ENCODE measurements at places on chromosomes 12 and 14.

- DNase-seq, result no peak
Measured at GRCh38 chr12:112820796-112821195, 29.2 kb downstream of the RPH3A start.

- no peak for DNase-seq
Measured at GRCh38 chr12:24780697-24781368, 168.1 kb downstream of the BCAT1 start.

GRCh38 chr12:104138797-104139152 is 765 bp upstream of the NFYB start:
- no peak for DNase-seq

- DNase-seq, result no peak
Measured at GRCh38 chr14:86450085-86450484, 920.1 kb downstream of the FLRT2 start.

DNA sequence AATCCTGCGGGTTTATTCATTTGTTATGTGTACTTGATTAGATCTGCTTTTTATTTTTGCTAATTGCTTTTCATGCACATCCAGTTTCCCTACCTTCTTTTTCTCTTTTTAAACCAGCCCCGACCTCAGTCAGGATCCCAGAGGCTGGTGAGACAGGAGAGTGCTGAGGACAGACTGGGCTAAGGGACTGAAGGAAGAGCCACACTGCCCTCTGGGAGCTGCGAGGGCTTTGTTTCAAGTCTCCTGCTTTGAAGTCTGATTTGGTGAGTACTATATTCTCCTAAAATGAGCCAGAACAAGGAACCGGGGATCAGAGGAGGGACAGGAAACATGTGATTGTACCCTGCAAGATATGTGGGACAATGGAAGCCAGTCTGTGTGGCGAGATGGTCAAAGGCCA is 23.9 kb downstream of the PRICKLE1 start:
- DNase-seq, result no peak

DNA sequence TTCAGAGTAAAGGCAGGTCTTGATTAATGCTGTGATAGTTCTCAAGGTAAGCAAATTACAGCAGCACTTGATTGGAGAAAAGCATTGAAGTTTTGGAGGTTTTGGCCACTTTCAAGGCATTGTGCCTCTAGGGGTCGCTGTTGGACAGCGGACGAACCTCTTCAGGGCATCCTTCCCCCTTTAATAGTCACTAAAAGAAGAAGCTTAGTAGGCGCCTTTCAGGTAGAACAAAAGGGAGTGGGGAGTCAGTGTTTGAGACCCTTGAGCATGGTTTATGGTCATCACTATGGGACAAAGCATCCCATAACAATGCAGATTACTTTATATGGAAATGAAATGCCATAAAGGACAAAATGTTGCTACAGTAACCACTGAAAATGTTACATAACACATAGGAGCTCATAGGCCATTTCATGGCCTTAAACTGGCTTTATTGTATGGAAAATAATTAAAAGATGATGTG is 199.5 kb upstream of the DCN start:
- DNase-seq, result peak; percentile 86

- no peak for DNase-seq
Measured at GRCh38 chr14:104435147-104436046, 144.2 kb upstream of the C14orf180 start.

DNA sequence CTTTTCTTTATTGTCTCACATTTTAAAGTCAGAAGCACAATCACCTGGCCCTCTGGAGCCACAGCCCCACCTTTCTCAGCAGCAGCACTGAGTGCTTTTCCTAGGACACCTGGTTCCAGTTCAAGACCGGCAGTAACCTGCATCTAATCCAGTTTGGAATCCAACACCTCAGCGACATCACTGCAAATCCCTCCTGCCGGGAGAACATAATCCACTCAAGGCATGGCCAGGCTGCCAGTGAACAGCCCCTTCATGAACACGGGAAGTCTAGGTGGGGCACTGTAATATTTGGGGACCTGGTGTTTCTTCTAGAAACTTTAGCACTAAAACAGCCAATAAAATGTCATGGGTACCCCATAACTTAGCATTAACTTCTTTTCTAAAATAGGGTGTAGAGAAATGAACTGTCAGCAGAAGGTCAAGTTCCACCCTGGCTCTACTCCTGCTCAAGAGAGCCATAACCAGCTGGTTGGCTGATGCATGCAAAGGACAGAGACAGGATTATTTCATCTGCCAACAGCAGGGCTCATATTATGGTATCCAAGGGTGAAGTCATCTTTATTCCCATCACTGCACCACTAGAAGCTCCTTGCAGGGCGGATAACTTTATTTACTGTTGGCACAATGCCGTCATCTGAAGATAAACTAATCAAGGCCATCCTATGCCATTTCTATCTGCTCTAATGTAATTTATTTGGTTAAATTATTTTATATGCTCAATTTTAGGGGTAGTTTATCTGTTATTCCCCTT is 76.7 kb downstream of the TTC7B start:
- DNase-seq, result no peak

- DNase-seq, result no peak
Measured at GRCh38 chr12:89461190-89461589, 63.4 kb downstream of the GALNT4 start.

DNA sequence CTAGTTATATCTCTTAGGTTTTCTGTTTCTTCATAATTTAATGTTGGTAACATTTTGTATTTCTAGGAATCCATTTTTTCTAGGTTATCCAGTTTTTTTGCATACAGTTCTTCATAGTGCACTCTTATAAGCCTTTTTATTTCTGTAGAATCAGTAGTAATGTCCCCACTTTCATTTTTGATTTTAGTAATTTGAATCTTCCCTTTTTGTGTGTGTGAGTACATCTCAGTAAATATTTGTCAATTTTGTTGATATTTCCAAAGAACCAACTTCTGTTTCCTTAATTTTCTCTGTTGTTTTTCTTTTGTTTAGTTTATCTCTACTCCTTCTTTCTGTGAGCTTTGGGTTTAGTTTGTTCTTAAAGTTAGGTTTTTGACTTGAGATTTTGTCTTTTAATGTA is 507.3 kb upstream of the RGS6 start:
- DNase-seq, result no peak

DNA sequence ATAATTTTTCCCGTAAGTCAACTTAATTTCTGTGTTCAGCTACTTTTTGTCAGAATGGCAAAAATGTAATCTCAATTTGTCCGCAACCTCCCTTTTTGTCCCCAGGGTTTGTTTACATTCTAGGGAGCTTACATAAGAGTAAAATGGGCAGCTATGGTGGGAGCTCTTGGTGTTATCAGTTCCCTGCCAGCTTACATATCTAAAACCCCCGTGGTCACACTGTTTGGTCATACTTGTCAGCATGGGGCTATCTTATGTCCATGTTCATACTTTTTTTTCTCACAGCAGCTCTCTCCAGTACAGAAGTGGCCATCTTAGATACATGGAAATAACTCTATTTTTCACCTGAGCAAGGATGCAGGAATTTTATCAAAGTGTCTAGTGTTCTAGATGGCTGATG is 16.7 kb downstream of the SLCO1C1 start:
- no peak for DNase-seq

DNA sequence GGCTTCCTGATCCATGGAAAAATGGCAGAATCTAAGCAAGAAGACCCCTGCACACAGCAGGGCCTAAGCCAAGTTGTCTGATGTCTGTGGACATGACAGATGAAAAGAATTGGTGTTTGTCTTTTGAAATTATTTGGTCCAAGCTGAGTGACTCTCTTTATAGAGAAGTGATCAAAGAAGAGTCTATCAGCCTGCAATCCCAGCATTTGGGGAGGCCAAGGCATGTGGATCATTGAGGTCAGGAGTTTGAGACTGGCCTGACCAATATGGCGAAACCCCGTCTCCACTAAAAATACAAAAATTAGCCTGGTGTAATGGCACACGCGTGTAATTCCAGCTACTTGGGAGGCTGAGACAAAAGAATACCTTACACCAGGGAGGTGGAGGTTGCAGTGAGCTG is 64.8 kb upstream of the TUNAR start:
- DNase-seq, result no peak

DNA sequence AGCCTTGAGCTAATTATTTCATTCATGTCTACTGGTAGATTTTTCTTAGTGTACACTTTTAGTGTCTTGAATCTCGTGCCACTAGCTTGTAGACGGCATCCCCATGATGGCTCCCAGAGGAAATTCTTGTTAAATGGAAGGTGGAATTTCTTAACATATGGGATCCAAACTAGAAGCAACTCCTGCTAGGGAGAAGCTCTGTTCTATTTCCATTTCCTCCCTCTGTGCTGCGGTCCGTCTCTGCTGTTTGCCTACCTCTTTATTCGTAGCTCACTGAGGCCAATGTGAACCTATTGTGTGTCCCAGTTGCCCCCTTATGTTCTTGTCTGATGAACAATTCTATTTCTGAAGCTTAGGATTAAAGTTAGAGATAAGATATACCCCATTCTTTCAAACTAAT is 588 bp downstream of the PIK3C2G start:
- no peak for DNase-seq

DNA sequence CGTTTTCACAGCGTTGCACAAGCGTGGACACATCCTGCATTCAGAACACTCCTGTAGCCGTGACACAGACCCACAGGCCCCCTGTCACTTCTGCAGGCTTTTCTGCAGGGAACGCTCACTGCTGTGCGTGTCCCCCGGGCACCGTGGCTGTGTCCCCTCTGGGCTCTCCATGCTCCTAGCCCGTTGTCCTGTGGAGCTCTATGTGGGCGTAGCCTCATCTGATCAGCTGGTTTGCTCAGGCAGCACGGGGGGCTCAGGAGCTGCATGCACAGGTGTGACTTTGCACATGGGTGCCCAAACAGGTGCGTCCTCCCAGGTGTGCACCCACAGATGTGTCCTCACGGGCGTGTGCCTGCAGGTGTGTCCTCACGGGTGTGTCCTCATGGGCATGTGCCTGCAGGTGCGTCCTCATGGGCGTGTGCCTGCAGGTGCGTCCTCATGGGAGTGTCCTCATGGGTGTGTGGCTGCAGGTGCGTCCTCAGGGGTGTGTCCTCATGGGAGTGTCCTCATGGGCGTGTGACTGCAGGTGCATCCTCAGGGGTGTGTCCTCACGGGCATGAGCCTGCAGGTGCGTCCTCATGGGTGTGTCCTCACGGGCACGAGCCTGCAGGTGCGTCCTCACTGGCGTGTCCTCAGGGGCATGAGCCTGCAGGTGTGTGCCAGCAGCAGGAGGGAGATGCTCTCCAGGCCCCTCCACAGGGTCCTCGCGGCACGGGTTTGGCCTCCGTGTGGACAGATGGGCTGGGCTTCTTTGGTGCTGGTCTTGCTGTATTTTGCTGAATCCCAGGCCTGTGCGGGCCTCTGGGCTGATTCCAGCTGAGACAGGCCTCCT is 17.5 kb downstream of the MTA1 start:
- no peak for DNase-seq

DNA sequence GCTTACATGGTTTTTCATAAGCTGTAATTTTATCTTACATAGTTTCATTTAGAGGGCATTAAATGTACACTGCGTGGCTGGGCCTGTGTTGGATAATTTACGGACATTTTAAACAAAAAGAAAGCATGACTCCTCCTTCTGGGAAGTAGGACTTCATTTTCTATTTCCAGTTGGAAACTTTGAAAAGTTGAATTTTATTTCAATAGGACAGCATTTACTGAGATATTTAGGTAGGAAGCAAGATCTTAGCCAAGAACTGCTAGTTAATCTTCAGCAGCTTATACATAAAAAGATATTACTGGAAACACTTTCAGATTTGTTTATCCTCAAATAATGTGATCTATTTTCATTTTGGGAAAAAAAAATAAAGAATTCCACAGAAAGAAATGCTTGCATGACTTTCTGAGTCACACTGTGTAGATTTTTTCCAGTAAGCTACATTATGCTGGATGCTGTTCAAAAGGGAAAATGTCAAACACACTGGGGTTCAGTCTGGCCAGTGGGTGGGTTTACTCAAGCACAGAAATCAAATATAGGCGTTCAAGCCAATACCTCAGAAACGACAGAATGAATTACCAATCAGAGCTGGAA is 239.4 kb upstream of the KRR1 start:
- DNase-seq, result no peak

GRCh38 chr12:24754690-24755638 is 193.9 kb downstream of the BCAT1 start:
- no peak for DNase-seq

GRCh38 chr14:25828562-25828961 is 769.3 kb downstream of the NOVA1 start:
- DNase-seq, result no peak
